GM12878 (cell line): ENCODE measurements at places on chromosomes 11 and 22. TPM values are rescaled to one million over a fixed set of nuclear protein-coding genes. Genes with fewer than 3 reads are reported as not detected.

Gene TSPO
- total RNA-seq = 25.8 and 31.6 TPM in 2 replicates

Gene GRM5
- total RNA-seq = not detected in 2 replicates

Gene FGF19
- total RNA-seq = 0.08 TPM in 1 of 2 replicates, not detected in the other

Gene TYR
- not detected in 2 replicates for total RNA-seq

Gene HBB
- total RNA-seq = 0.36 TPM in 1 of 2 replicates, not detected in the other

Gene UBQLN3
- total RNA-seq = not detected in 2 replicates

Gene TMA7B
- total RNA-seq = 1.6 and 2.2 TPM in 2 replicates

Gene MED19
- total RNA-seq = 12.5 and 14.1 TPM in 2 replicates

DNA sequence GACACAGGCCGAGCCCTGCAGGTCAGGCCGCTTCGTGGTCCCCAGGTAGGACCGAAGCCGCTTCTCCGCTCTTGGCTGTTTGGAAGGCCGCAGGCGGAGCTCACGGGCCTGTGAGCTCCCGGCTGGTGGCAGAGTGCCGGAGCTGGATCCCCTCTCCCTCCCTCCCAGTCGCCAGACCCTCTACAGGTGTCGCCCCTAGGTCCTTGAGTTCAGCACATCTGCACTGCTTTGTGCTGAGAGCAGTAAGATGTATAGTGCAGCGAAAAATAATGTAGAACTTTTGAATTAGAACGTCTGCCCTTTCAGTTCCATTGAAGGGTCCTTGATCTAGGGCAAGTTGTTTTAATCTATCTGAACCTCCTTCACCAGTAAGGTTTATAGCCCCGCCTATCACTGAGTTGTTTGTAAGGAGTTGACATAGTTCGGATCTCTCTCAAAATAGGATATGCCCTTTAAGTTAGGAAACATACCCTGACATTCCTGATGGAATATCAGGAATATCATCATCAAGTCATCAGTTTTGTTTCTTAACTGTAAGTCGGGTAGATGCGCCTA, 419 bp downstream of the ANKRD49 start:
- H3K4me1 ChIP-seq = peaks cover 3% of the 10 kb centered on the region; the same call in 1 of the 2 replicates
- peak overlapping the region; percentile 81 for H3K27ac ChIP-seq
- H3K36me3 ChIP-seq = peaks cover 16% of the 10 kb centered on the region
- DNase-seq = no peak
- no peaks in the 10 kb centered on the region for H3K27me3 ChIP-seq

DNA sequence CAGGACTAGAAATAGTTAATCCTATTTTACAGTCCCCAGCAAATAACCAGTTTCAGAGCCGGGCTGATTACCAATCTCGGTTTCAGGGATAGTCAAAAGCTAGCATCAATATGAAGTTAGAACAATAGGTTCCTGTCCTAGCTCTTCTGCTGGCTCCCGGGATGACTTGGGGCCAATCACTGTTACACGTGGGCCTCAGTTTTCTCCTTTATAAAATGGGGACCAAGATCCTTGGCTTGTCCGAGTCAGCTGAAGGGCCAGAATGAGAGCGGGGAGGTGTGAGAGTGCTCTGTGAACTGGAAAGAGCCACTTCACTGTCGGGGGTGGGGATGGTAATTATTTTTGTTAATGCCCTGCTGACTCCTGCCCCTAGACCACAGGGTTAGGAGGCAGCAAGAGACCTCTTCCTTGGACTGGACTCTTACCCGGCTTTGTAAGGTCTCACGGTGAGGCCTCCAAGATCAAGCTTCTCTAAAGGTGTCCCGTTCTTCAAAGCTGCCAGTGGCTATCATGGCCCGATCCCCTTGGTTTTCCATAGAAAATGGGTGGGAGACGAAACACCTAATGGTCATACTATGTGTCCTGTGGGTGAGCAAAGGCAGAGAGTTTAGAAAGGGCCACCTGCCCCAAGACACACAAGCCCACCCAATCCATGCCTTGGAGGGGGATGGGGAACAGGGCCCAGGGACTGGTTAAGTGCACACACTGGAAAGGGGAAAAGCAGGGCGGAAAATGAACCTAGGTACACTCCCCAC, 1.4 kb downstream of the UCP2 start:
- peaks cover 29% of the 10 kb centered on the region for H3K4me1 ChIP-seq
- peaks cover 16% of the 10 kb centered on the region for H3K36me3 ChIP-seq
- DNase-seq = no peak
- H3K27ac ChIP-seq = peak overlapping the region; percentile 85
- no peaks in the 10 kb centered on the region for H3K27me3 ChIP-seq
- H3K4me3 ChIP-seq = peak overlapping the region; percentile 89

DNA sequence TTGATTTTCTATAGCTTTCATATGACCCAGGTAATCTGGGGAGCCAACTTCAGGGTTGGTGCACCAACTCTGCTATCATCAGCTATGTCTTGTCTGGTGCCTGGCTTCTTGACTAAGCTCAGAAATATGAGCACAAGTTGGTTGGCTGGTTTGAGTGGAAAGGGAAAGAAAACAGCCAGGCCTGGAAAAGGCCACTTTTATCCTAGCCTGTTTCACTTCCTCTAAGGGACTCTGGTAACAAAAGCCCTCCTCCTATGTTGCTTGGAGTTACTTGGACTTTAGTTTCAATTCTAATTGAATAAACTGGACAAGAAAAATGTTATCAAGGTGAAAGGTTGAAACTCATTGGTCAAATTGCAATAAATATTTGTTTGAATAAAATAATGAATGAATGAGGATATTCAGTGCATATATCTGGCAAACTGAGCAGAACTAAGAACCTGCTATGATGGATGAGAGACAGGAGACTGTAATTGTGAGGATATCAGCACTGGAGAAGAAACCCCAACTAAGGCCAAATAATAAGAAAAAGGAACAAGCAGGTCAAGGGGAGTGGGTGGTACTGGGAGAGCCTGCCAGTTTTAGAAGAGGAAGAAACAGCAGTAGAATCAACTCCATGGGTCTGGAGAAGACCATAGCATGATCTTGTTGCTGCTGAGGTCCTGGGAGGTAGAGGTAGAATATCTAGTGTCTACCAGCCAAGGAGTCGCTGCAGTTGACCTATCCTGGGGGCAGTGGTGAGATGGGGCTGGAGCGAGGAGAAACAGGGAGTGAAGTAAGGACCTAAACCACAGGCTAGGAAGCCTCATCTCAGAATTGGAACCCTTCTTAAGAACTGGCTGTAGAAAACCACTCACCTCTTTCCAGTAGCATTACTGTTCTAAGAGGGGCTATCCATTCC, 8.2 kb downstream of the ROBO4 start:
- no peaks in the 10 kb centered on the region for H3K36me3 ChIP-seq
- no peaks in the 10 kb centered on the region for H3K4me1 ChIP-seq
- no peak for DNase-seq
- no peak overlapping the region for H3K4me3 ChIP-seq
- H3K27me3 ChIP-seq = peaks cover 4% of the 10 kb centered on the region; the same call in 1 of the 2 replicates

DNA sequence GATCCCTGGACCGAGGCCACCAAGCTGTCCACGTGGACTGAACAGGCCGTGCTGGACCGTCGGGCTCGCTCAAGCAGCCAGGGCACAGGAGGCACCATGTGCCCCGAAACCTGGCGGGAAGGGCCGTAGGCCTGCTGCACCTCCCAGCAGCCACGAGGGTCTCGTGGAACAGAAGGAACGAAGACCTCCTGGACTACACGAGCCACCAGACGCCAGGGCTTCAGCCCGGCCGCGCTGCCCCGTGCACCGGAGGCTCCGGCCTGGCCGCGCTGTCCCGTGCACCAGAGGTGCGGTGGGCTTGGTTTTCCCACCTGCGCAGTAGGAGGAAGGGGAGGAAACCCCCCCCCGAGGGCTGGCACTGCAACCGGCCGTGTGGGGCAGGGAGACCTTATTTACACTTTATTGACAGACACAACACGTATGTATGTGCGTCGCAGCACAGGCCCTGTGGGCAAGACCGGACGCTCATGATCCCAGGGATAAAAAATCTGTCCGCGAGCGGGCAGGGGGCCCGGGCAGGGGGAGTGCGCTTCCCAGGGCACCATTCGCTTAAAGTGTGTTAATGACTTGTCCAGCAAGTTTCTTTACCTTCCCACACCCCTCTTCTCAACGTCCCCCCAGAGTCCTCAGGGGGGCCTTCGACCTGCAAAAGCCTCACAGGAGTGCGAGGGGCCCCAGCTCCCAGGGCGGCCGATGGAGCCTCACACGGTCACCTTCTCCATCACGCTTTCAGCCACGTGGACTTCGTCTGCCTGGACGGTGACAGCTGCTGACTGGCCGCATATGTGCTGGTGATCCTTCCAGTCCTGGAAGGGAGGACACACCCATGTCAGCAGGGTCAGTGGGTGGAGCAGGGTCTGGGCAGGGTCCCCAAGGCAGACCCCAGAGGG, 7.0 kb downstream of the DRD4 start:
- DNase-seq = no peak
- no peak overlapping the region for H3K27ac ChIP-seq
- no peak overlapping the region for H3K4me3 ChIP-seq
- H3K36me3 ChIP-seq = no peaks in the 10 kb centered on the region; the same call in 1 of the 2 replicates

GRCh38 chr11:87281496-87281895, 243.8 kb downstream of the TMEM135 start:
- H3K27ac ChIP-seq = no peak overlapping the region
- H3K4me3 ChIP-seq = no peak overlapping the region
- DNase-seq = no peak
- no peaks in the 10 kb centered on the region for H3K27me3 ChIP-seq
- H3K4me1 ChIP-seq = no peaks in the 10 kb centered on the region

GRCh38 chr11:106714199-106714598, 304.1 kb downstream of the GUCY1A2 start:
- H3K4me3 ChIP-seq = no peak overlapping the region
- no peak overlapping the region for H3K27ac ChIP-seq

GRCh38 chr11:73404506-73405145, 28.4 kb downstream of the RELT start:
- H3K4me1 ChIP-seq = no peaks in the 10 kb centered on the region
- no peak for DNase-seq
- H3K4me3 ChIP-seq = no peak overlapping the region
- peaks cover 21% of the 10 kb centered on the region for H3K36me3 ChIP-seq
- no peak overlapping the region for H3K27ac ChIP-seq

DNA sequence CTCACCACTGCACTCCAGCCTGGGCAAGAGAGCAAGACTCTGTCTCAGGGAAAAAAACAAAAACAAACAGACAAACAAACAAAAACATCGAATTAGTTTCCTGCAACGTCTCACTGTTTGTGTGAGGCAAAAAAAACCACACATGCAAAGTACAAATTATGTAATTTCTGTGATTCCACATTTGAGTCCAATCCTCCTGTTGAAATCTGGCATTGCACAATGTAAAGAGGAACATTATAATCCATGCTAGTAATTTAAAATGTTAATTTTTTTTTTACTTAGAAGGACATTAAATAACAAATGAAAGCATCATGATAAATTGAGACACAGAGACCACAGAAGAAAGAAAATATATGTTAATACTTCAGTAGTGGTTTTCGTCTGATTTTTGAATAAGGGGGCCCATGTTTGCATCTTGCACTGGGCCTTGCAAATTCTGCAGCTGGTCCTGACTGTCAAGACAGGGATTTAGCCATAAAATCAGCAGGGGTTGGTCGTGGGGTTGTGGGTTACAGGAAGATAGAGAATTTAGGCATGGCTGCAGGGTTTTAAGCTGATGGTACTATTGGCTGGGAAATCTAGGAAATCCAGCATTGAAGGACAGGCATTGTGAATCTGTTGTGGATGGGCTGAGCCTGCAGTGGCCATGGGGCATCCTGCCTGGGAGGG, 102.6 kb upstream of the ALDH3B2 start:
- H3K4me3 ChIP-seq = no peak overlapping the region
- no peaks in the 10 kb centered on the region for H3K4me1 ChIP-seq
- no peaks in the 10 kb centered on the region for H3K36me3 ChIP-seq
- no peaks in the 10 kb centered on the region; the same call in 1 of the 2 replicates for H3K27me3 ChIP-seq
- DNase-seq = no peak

GRCh38 chr11:102703826-102704493, 1.6 kb downstream of the MMP27 start:
- H3K4me3 ChIP-seq = no peak overlapping the region
- H3K4me1 ChIP-seq = no peaks in the 10 kb centered on the region
- no peak for DNase-seq
- H3K27me3 ChIP-seq = 0 out of 2 replicates have a peak, but pooled peaks cover 2% of the 10 kb centered on the region

- DNase-seq = no peak
- H3K4me3 ChIP-seq = no peak overlapping the region
Observed at GRCh38 chr11:2366276-2366675, 10.8 kb upstream of the CD81 start.

GRCh38 chr11:128733440-128734102, 39.7 kb downstream of the FLI1 start:
- peak overlapping the region; percentile 24; the same call in 1 of the 2 replicates for H3K4me3 ChIP-seq
- no peaks in the 10 kb centered on the region for H3K36me3 ChIP-seq

DNA sequence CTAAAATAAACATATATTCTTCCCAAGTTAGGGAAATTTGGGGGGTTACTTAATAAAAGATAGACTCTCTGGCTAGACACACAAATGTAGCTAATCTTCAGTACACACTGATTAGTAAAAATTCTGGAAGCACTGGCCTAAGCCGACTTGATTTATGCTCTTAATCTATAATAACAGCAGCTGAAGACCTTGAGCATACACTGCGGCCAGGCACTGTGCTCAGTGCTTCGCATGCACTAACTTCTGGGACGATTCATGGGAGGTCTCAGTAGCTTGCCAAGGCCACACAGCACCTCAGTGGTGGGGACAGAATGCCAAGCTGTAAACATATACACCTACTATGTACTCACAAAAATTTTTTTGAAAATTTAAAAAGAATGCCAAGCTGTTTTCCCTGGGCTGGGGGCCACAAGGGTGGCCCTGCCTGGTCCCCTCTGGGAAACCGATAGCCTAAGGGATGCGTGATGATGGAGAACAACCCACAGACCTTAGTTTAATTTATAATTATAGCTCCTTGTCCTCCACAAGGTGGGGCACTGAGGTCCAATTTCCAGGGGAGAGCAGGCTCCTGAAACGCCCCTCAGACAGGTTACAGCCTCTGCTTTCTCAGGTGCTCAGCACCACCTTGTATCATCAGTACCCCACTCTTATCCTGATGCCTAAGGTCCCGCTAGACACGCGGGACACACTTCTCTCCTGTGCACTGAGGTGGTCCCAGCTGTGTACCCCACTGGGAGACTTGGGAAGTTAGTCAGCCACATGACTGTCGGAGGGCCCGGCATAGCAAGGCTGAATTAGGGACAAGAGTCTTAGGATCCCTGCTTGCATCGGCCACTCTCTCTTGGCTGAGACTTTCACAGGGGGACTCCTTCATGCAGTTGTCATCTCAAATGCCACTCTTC, 20.1 kb downstream of the SERPIND1 start:
- DNase-seq = no peak
- H3K27me3 ChIP-seq = no peaks in the 10 kb centered on the region
- no peak overlapping the region for H3K27ac ChIP-seq
- no peak overlapping the region for H3K4me3 ChIP-seq

GRCh38 chr22:46483353-46483752, 54.1 kb downstream of the CELSR1 start:
- no peak overlapping the region for H3K4me3 ChIP-seq
- no peaks in the 10 kb centered on the region for H3K36me3 ChIP-seq

DNA sequence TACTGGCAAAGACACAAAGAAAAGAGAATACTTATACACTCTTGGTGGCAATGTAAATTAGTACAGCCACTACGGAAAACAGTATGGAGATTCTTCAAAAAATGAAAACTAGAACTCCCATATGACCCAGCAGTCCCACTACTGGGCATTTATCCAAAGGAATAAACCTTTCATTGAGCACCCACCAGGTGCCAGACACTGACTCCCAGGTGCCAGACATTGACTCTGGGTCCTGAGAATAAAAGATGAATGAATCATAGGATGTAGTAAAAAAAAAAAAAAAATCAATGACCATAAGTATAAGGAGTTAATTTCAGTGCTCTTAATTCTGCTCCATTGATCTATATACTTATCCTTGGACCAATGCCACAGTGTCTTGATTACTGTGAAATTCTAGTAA, 28.2 kb downstream of the HEPHL1 start:
- H3K4me3 ChIP-seq = no peak overlapping the region
- H3K27ac ChIP-seq = no peak overlapping the region
- no peak for DNase-seq
- H3K36me3 ChIP-seq = no peaks in the 10 kb centered on the region
- H3K27me3 ChIP-seq = no peaks in the 10 kb centered on the region
